ENCODE measurements at places on chromosomes 3 and 15. TPM values are rescaled to one million over a fixed set of nuclear protein-coding genes. Genes with fewer than 3 reads are reported as not detected.

Gene RBPMS2
- total RNA-seq, result 4.0 TPM

- H3K27ac ChIP-seq, result peak overlapping the region; percentile 12
- no peaks in the 10 kb centered on the region for H3K36me3 ChIP-seq
- no peaks in the 10 kb centered on the region for H3K27me3 ChIP-seq
- H3K4me1 ChIP-seq, result peaks cover 64% of the 10 kb centered on the region
Measured at GRCh38 chr15:42608110-42608531, 32.7 kb downstream of the STARD9 start.

DNA sequence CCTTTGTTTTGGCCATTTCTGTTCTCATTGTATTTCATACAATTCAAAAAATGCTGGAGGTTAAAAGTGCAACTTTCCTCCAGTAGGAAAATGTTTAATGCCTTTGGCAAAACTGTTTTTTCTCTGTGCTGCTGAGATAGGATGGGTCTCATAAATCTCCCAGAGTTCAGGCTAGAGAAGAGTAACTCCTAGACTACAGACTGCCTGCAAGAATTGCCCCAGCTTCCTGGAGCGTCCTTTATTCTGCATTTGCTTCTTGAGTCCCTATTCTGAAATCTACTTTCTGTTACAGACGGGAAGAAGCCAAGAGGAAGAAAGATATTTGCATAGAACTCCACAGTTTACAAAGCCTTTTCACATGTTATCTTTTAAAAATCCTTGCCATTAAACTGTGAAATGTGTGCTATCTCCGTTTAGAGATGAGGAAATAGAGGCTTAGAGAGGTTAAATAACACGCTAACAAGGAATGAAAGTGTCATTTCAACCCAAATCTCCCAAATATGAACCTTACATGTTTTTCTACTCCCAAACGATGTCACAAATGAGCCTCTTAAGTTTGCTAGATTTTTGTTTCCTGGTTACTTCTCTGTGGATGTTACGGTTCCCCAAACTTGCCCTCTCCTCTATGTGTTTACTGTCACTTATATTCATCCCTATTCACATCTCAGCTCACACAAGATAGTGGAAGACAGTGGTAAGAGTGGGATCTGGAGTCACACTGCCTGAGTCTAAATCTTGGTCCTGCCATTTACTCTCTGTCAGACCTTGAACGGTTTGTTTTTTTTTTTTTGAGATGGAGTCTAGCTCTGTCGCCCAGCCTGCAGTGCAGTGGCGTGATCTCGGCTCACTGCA lies 17.4 kb downstream of the NANOGP8 start:
- H3K4me3 ChIP-seq, result no peak overlapping the region

GRCh38 chr3:6351752-6352151 lies 509.2 kb upstream of the GRM7 start:
- DNase-seq, result no peak
- no peaks in the 10 kb centered on the region for H3K36me3 ChIP-seq
- no peak overlapping the region for H3K27ac ChIP-seq
- no peaks in the 10 kb centered on the region for H3K27me3 ChIP-seq
- H3K4me3 ChIP-seq, result no peak overlapping the region

Measured in lower lobe of right lung (tissue), 2 donors.